ENCODE measurements at places on chromosomes 4 and X. TPM values are rescaled to one million over a fixed set of nuclear protein-coding genes. Genes with fewer than 3 reads are reported as not detected.

Gene DGAT2L6
- not detected for total RNA-seq

Gene NWD2
- 2.0 TPM for total RNA-seq

Gene TIGD4
- total RNA-seq = 2.9 TPM

Gene SHROOM4
- 9.4 TPM for total RNA-seq

Gene SEPTIN6
- total RNA-seq = 29.2 TPM

Gene CT45A1
- not detected for total RNA-seq

Gene RAI2
- total RNA-seq = 4.7 TPM

Gene LANCL3
- total RNA-seq = 0.63 TPM

Gene GC
- total RNA-seq = not detected

Gene TEC
- total RNA-seq = 2.6 TPM

Gene NDNF
- total RNA-seq = 24.5 TPM

Gene PHEX
- 0.53 TPM for total RNA-seq

Gene MSX1
- 4.7 TPM for total RNA-seq

Gene GUCY1B1
- total RNA-seq = 34.5 TPM

Gene SLC2A9
- total RNA-seq = 10.4 TPM

Gene H2AZ1
- total RNA-seq = 204 TPM

Gene HELT
- total RNA-seq = not detected

Gene PF4V1
- total RNA-seq = not detected

Gene ARHGAP10
- 76.7 TPM for total RNA-seq

Gene CCSER1
- total RNA-seq = 88.0 TPM

Gene CTAG2
- total RNA-seq = not detected

Gene ARX
- total RNA-seq = not detected

Gene TEX13B
- total RNA-seq = not detected

Gene TSPAN7
- total RNA-seq = 14.1 TPM

Gene TMEM47
- 54.1 TPM for total RNA-seq

Gene CYSLTR1
- 12.9 TPM for total RNA-seq

Gene LNX1
- total RNA-seq = 7.9 TPM

Gene SLC49A3
- total RNA-seq = 2.1 TPM

Gene SLC10A4
- 3.2 TPM for total RNA-seq

Gene TBC1D19
- 77.0 TPM for total RNA-seq

Gene KDM5C
- total RNA-seq = 76.7 TPM

Gene PIM2
- total RNA-seq = 4.0 TPM

Gene CFI
- 52.0 TPM for total RNA-seq

Gene PCDH10
- 18.5 TPM for total RNA-seq

Gene SLC25A5
- 76.6 TPM for total RNA-seq

Gene SMIM10
- total RNA-seq = 9.6 TPM

Gene SUPT20HL2
- not detected for total RNA-seq

Gene PNMA5
- total RNA-seq = not detected

Gene USP11
- 52.5 TPM for total RNA-seq

Gene DUSP21
- total RNA-seq = not detected

Gene AFM
- total RNA-seq = not detected

Gene SNCA
- total RNA-seq = 24.4 TPM

Gene GASK1B
- total RNA-seq = 155 TPM

Gene SH3D19
- total RNA-seq = 76.5 TPM

Gene IL21
- not detected for total RNA-seq

Gene RBM41
- total RNA-seq = 33.2 TPM

Gene MAGED4
- total RNA-seq = 2.4 TPM

Gene ARR3
- not detected for total RNA-seq

Gene ART3
- 1.1 TPM for total RNA-seq

Gene MCF2
- total RNA-seq = 0.26 TPM

Gene SPATA4
- 0.11 TPM for total RNA-seq

Gene NXF2
- total RNA-seq = not detected

Gene TBC1D8B
- total RNA-seq = 44.0 TPM

Gene RAB41
- not detected for total RNA-seq

Gene GLRB
- 8.9 TPM for total RNA-seq

Gene APLN
- total RNA-seq = 1.8 TPM

Gene FDCSP
- total RNA-seq = 1.7 TPM

Gene GPR50
- total RNA-seq = 0.26 TPM
